Stimulated activated CD8-positive, alpha-beta memory T cell treated with anti-CD3 and anti-CD28 coated beads, Interleukin-4, amount 100 ng/mL, for 48 hours (primary cell): ENCODE measurements at places on chromosomes 3 and 15.

- DNase-seq = no peak
These were observed 43.9 kb upstream of the POLG start for GRCh38 chr15:89378296-89379151.

GRCh38 chr3:154228561-154229216, 95.6 kb downstream of the DHX36 start:
- DNase-seq = no peak

DNA sequence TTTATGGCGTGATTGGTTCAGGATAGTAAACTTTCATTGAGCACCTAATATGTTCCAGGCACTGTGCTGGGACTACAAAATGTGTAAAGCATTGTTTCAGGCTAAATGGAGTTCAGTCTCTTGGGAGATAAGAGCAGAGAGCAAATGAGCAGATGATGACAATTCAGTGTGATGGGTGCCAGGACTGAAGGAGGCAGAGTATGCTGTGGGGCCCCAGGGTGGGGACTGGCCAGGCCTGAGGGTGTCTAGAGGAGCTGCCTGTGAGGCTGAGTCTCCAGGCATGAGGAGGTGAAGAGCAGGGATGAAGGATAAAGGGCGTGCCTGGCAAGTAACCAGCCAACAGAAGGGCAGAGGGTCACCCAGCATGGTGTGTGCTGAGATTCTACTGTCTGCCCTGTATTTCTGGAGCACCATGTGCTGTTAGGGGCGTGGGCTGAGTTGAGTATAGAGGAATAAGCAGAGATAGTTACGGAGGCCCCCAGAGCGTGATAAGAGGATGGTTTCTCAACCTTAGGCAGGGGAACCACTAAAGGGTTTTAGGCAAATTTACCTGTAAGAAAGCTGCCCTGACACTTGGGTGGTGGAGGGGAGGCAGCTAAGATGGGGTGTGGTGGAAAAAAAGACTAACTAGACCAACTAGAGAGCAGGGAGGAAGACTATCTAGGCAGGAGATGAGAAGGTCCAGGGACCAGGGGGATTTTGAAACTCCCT, 38.5 kb downstream of the EPHB1 start:
- no peak for DNase-seq

GRCh38 chr3:36941162-36941561, 3.7 kb downstream of the TRANK1 start:
- no peak for DNase-seq

GRCh38 chr3:162641317-162641716, 1144.7 kb downstream of the OTOL1 start:
- DNase-seq = no peak

DNA sequence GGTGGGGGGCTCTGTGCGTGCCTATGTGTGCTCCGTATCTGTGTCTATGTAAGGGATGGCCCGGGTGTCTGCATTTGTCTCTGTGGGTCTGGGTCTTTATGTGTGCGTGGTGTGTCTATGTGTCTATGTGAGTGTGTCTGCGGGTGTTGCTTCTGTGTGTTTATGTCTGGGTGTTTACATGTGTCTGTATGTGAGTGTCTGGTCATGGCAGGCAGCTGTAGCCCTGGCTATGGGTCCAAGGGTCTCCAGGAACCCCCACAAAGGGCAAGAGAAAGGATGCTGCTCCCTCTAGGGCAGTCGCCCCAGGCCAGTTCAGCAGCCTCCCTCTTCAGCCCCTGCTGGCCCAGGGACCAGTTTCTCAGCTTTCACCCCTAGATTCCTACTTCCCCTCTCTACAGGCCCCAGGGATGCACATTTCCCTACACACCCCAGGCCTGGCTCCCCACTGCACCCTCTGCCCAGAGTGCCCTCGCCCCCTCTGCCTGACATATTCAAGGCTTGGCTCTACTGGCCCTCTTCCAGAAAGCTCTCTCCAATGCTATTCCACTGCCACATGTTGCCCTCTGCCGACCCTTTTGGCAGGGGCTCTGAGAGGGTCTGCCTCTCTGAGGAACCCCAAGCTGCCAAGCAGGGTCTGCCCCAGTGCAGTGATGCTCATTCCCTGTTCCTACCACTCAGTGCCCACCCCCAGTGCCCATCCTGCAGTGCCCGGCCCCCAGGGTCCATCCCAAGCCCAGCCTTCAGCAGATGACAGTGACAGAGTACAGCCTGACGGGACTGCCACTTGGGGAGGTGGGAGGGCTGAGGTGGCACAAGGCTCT, 1.0 kb upstream of the MYL3 start:
- no peak for DNase-seq

DNA sequence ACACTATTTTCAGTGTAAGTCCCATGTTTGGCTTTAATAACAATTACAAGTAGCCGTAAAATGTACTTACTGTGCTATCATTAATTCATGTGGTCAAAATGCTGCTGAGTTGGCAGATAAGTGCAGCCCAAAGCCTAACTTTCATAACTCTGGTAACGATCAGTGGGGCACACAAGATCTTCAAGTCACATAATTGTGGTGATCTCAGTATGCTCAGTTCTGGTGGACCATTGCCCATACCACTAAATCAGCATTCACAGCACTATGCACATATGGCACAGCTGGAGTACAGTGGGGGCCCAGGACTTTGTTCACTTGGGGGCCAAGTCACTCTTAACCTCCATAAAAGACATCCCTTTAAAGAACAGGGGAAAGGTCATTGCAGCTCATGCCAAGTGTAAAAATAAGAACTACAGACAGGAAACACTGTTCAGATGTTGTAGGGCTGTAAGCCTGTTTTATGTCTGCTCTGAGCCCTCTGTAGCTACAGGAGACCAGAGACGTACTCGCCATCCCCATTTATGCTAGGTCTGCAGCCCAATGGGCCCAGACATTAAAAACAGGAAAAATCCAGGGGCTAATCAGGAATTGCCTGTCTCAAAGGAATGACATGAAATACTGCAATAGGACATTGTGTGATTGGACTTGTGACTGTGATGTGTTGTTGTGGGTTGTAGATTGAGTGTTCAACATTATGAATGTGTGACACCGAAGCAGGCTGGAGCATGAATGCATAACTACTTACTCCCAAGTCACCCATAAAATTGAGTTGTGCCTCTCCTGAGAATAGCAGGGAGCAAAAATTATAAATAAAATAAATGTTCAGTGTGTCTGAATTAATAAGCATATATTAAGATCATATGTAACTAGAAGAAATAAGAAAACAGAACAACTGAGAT, 282.5 kb upstream of the EPHA3 start:
- no peak for DNase-seq

- no peak for DNase-seq
These were observed 19.6 kb upstream of the HCN4 start for GRCh38 chr15:73388256-73388781.

DNA sequence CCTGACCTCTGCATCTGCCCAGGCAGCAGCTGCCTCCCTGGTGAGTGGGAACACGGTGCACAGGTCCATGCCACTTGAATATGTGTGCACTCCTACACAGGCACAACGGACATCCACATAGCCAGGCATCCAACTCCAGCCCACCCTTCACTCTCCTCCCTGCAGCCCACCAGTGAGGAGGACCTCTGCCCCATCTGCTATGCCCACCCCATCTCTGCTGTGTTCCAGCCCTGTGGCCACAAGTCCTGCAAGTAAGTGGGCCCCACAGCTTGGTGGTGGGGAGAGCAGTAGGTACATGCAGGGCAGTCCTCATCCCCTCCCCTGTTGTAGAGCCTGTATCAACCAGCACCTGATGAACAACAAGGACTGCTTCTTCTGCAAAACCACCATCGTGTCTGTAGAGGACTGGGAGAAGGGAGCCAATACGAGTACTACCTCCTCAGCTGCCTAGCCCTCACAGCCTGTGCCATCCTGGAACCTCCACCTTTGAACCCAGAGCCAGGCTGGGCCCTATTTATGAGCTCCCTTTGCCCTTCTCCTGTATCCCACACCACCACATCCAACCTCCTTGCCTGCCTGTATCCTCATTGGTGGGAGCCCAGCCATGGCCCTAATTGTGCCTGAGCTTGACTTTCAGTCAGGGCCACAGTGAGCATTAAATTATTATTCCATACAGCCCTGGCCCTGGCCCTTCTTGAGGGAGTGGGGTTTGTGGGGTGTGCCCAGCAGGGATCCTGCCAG, 1.5 kb upstream of the AMIGO3 start:
- DNase-seq = no peak

DNA sequence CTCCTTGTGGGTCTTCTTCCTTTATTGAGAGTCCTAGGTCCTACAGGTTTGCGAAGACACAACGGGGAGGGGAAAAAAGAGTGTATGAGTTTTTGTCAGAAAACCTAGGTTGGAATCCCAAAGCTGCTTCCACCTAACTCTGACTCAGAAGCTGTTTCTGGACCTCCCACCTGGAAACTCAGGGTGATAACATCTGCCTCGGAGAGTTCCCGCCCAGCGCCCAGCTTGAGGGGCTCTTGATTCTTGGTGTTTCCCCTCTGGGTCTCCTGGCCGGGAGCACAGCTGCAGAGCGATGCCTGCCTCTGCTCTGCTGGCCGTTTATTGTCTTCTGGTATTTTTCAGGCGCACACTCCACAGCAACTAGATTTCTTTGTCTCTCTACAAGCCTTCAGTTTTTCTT, 52.9 kb upstream of the MYZAP start:
- DNase-seq = no peak

GRCh38 chr15:52870015-52870414, 79.9 kb upstream of the ONECUT1 start:
- DNase-seq = no peak

DNA sequence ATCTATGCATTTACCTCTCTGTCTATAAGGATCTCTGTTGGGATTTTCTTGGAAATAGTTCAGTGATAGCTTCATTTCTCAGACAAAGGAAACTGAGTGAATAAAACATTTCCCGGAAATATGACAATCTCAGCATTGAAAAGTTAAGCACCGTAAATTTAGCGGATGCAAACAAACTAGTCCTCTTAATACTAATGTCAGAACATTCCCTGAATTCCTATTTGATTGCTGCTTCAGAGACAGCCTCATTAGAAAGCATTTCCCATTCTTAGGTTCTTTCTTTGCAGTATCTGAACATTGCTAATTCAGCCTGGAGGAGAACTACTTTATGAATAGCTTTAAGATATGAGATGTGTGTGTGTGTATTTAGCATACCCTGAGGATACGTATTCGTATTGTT, 101.3 kb downstream of the NR2F2 start:
- no peak for DNase-seq

- DNase-seq = no peak
These were observed 16.6 kb downstream of the CCDC33 start for GRCh38 chr15:74252721-74253120.

DNA sequence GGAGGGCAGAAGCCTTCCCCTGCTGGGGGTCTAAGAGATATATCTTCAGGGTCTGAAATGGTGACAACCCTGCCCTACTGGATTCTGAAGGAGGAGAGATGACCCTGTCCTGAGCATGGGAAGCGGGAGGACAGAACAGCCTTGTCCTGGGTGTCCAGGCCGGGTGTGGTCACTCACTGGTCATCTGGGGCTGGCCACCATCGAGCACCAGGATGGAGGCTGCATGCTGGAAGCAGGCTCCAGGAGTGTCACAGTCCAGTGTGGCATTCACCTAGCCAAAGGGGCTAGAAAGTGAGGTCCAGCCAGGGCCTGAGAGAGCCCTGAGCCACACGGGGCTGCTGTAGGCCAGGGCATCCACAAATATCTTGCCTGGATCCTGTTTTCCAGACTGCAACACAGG, 5.2 kb downstream of the CDHR4 start:
- no peak for DNase-seq

GRCh38 chr15:48888836-48889235, 10.9 kb downstream of the EID1 start:
- DNase-seq = no peak

GRCh38 chr3:140529096-140529495, 148.8 kb upstream of the TRIM42 start:
- no peak for DNase-seq

DNA sequence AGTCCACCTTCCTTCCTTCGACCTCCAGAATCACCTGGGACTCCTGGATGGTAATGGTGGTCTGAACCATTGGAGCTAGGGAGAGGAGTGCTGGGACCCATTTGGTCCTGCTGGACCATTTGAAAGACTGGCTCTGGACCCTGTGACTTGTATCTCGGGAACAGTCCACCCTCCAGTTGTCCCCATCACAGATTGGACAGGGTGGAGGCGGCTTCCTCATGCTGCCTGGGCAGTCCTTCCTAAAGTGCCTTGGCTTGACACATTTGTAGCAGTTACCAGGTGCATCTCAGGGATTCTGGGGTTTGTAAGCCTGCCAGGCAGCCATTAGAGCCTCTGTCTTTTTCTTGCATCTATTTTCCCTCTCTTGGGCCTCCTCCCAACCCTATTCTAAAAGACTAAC, 758.1 kb downstream of the NAALADL2 start:
- no peak for DNase-seq

GRCh38 chr15:72685925-72686794, at the start of the genes BBS4 and HIGD2B:
Gene BBS4 (plus strand): TSS chr15:72686207. CDS start chr15:72686228, 21 bp downstream.
Gene HIGD2B (minus strand): TSS chr15:72686182. CDS start chr15:72676374, 9,808 bp downstream.
- peak; percentile 92 for DNase-seq

DNA sequence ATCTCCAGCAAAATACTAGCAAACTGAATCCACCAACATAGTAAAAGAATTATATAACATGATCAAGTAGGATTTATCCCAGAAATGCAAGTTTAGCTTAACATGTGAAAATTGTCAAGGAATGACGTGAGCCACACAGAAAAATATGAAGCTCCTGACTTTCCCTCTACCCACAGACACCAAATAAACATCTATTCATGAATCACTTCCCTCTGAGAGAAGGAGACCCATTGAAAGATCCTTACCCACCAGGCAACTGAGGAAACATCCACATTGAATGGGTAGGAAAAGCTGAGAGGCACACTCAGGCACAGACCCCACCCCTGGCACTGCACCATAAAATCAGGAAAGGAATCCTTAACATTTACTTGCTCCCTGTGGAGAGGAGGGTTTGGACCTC, 102.2 kb upstream of the MANF start:
- DNase-seq = no peak

DNA sequence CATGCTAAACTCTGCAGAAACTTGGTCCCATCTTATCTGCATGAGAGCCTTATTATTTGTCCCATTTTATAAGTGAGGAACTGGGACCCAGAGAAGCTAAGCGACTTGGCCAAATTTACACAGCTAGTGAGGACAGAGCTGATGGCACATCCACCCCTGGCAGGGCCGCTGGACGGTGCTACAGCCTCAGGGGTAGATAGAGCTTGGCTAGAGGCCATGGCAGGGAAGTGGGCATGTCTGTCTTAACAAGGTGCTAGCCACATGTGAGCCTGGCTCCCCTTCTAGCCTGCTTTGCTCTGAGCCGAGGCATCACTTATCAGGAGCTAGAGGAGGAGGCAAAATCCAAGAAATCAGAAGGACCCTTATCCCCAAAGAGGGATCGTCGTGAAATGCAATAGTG, 36.7 kb upstream of the SYNM start:
- DNase-seq = no peak

GRCh38 chr15:55770261-55770660, 27.3 kb upstream of the PRTG start:
- DNase-seq = no peak

- no peak for DNase-seq
These were observed 111.6 kb upstream of the PHLDB2 start for GRCh38 chr3:111747490-111747889.

- no peak for DNase-seq
These were observed 80.5 kb downstream of the STT3B start for GRCh38 chr3:31613177-31613576.

- DNase-seq = no peak
These were observed 9.4 kb downstream of the ZNF639 start for GRCh38 chr3:179332240-179332639.
